IPS DF 19.7 (cell line): ENCODE measurements at places on chromosomes 4 and X.

GRCh38 chr4:174225349-174226049 lies 58.0 kb downstream of the FBXO8 start:
- no peak for DNase-seq

GRCh38 chrX:152810403-152810802 lies 20.2 kb downstream of the CETN2 start:
- no peak for DNase-seq

- DNase-seq = no peak
Measured at GRCh38 chrX:12843061-12843667, 23.7 kb upstream of the TLR7 start.

DNA sequence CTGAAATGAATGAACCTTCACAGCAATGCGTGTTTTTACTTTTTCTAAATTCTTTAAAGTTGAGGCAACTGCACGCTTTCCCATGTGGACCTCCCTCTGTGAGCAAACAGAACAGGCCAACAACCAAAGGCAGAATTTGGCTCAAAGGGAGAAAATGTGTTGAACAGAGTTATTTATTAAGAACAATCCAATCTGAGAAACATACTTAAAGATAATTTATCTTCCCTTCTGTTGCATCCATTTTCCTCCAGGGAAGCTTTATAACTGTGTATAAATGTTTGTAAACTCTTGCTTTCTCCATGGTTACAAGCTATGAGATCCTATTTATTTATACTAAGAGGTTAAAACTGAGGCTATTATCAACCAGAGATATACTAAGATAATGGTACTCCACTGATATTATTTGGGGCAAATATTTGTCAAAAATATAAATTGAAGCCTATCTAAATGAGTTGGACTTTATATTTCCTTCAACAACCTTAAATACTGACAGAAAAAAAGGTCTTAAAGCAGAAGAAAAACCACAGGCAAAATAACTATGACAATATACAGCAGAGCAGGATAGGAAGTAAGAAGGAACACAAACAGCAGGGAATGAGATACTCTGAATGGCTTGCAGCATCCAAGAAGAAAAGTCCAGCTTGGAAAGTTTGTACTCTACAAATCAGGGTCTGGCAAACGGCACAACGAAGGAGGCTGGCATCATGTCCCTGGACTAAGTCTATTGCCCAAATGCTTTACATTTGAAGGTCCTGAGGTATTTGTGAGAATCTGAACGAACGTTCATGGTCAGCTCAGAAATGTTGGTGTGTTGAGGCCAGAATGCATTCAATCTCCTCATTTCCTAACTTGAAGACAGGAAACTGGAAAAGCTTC lies 663.2 kb upstream of the INTU start:
- no peak for DNase-seq

DNA sequence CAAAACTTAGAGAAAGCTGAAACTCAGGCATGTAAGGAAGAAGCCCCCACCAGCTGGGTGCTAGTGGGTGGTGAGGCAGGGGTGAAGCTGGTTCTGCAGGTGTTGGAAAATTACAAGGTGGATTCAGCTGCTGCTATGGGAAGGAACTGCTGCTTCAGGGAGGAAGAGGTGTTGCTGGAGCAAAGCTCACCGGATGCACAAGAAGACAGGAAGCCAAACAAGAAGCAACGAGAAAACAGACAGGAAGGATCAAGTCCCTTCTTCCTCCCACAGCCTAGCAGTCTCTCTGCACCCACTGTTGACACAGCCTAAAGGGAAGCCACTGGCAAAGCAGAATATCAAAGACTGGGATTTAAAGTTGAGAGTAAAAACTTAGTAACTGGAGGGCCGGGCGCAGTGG lies 100.2 kb upstream of the JADE1 start:
- DNase-seq = no peak

DNA sequence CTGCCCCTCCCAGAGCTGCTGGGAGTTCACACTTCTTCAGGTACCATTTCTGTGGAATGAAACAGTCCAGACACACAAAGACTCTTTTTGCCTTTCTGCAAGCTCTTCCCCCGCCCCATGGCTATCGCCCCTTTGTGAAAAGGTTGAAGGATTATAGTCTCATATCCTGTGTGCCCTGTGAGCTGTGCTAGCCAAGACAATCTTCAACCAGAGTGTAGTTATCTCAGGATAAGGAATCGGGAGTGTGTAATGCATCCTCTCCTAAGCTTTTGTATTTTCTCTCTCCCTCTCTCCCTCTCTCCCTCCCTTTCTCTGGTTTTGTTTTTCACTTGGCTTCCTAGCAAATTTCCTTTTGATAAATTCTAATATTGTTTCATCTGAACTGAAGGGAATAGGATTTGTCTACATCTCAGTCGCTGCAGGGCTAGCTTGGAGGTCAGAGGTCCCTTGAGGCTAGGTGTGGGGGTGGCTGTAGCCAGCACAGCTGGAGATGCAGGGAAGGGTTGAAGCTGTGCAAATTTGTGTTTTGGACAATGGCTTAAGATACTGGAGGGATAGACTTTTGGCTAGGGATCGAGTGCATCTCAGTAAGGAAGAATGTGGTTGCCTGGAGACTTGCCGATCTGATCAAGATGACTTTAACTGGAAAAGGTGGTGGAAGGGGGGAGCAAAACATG lies 74.6 kb upstream of the NALF2 start:
- DNase-seq = no peak

DNA sequence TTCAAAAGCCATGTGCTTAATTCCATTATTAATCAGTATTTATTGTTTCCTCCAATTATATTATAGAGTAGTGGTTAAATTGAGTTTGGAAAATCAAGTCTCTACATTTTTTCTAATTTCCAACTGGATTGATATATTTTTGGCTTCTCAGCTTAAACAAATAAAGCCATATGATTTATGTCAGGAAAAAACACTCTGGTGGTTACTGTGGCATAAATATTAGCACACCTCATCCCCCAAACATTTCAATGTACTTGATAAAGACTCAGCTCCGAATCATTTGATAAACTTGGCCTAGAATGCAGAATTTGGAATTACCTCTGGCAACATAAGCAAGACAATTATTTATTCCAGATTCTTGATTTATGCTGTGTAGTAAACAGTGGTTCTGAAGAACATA lies 2313.8 kb downstream of the ARAP2 start:
- no peak for DNase-seq
